EL (cell line): ENCODE measurements at places on chromosomes 11 and 22.

- DNase-seq: peak; percentile 94
Observed at GRCh38 chr11:58334708-58335107, 24.2 kb downstream of the OR5B17 start.

GRCh38 chr11:60005360-60005759 is 11.6 kb upstream of the OOSP4B start:
- peak; percentile 13 for DNase-seq

DNA sequence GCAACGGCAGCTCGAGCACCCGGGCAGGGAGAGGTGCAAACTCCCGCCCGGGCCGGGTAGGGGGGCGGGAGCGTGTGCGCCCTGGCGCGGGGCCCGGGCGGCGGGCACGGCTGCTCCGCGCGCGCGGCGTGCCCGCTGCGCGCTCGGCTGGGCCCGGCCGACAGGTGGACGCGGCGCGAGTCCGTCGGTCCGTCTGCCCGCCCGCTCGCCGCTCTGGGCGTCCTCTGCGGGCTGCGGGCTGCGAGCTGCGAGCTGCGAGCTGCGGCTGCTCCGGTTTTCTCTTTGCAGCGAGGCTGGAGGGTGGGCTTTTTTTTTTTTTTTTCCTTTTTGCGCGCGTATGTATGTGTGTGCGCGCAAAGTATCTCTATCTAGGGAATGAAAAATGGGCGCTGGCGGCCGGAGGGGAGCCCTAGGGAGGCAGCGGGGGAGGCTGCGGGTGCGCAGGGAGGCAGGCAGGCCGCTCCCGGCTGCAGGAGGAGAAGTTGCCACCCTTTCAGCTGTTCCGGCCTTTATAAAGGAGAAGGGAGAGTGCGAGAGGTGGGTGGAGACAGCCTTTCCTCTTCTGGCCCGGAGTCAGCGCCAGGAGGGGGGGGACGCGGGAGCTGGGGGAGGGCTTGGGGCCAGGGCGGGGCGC is at the start of gene PDGFB:
TSS of gene PDGFB (minus strand) at position 487 of the 634 bp plus-strand sequence. CDS start 1,019 bp downstream, outside the sequence.
- peak; percentile 31 for DNase-seq

- peak; percentile 76 for DNase-seq
Observed at GRCh38 chr11:132318421-132319157, 948.2 kb downstream of the NTM start.

- DNase-seq: no peak
Observed at GRCh38 chr11:121672630-121673487, 220.1 kb upstream of the SORL1-AS1 start.

DNA sequence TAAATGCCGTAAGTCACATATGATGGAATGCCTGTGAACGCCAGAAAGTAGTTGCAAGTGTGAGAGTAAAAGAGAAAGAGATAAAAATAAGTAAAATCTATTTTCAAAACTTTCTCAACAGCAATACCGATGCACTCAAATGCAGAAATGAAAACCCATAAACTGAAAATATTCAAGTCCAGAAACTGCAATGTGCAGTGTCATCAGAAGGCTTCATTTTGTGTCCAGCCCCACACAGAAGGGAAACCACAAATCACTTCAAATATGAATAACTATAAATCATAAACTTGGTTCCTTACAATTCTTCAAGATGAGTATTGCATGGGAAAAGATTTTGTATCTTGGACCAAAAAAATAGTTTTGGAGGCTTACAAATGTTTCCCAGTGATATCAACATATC is 375.2 kb upstream of the ANO5 start:
- DNase-seq: no peak

DNA sequence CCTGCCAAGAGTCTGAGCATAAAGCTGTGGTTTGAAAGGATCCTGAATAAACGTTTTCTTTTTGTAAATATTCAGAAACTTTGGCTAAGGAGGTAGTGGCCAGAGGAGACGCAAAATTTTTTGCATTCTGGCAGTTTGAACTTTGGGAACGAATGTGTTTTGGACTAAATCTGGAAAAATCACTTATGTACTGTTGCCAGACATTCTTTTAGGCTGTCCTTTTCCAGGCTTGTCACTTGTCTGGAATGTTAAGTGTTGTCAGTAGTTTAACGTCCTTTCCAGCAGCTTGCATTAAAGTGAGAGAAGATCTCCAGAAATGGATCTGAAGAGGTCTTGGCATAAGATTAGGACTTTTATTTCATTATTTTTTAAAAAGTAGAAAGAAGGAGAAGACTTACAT is 18.5 kb downstream of the SPECC1L start:
- DNase-seq: peak; percentile 87

- peak; percentile 87 for DNase-seq
Observed at GRCh38 chr11:112320668-112321067, 60.0 kb upstream of the PLET1 start.

- DNase-seq: no peak
Observed at GRCh38 chr11:69938206-69938605, 119.0 kb upstream of the FGF3 start.

DNA sequence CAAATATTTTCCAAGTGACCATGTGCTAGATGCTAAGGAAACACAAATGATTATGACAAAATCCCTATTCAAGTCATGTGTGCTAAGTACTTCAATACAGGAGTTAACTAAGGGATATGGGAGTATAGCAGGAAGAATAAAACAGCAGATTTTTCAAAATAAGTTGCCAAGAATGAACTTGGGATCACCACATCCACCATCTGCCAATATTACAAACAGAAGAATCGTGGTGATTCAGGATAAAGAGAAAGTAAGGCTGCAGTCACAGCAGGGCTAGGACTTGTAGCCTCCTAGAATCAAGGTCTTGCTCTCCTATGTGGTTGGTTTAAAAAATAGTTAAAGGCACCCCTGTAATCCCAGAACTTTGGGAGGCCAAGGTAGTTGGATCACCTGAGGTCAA is 34.3 kb downstream of the MRTFA start:
- DNase-seq: no peak
